ENCODE measurements at places on chromosomes 13 and 19. TPM values are rescaled to one million over a fixed set of nuclear protein-coding genes. Genes with fewer than 3 reads are reported as not detected.

DNA sequence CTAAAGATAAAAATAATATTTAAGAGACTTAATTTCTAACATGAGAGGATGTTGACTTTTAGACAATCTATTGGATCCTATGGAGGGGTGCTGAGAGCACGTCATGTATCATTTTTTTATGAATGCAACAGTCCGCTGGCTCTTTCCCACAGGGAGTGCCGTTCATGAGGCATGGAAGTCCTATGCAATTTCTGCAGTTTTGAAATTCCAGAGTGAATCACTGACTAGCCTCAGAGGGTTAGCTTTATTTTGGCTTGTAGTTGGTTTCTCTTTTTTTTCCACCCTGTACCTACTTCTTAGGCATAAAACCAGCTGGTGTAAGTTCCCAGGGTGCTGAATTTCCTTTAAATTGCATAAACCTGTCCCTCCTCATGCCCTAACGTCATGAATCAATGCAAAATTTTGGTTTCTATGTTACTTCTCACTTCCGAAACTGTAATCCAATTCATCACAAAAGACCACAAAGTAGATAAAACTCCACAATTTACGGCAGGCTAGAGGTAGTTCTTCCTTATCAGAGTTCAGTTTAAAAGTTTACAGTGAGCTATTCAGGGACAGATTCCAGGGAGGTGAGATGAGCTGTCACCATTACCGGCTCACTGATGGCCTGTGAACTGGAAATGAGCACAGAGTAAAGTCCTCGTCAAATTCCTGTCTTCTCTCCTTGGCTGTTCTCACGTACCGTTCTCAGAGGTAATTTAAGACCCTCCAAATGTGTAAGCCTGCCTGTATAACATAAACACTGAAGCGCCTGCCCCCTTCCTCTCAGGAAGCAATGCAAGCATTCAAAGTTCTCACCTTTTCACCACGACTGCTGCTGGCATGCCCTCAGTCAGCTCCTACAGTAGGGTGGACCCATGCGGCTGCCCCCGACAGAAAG lies 216.6 kb upstream of the SLC10A2 start:
- H3K4me3 ChIP-seq: no peak overlapping the region
- peak; percentile 62 for DNase-seq
- H3K27me3 ChIP-seq: no peaks in the 10 kb centered on the region

GRCh38 chr19:31340042-31341025 lies 8.9 kb downstream of the TSHZ3 start:
- H3K4me1 ChIP-seq: peaks cover 11% of the 10 kb centered on the region
- DNase-seq: no peak
- H3K36me3 ChIP-seq: no peaks in the 10 kb centered on the region
- H3K27ac ChIP-seq: no peak overlapping the region

Gene MBD3L3
- polyA plus RNA-seq: not detected

Gene CYP2F1
- 0.18 TPM for polyA plus RNA-seq

DNA sequence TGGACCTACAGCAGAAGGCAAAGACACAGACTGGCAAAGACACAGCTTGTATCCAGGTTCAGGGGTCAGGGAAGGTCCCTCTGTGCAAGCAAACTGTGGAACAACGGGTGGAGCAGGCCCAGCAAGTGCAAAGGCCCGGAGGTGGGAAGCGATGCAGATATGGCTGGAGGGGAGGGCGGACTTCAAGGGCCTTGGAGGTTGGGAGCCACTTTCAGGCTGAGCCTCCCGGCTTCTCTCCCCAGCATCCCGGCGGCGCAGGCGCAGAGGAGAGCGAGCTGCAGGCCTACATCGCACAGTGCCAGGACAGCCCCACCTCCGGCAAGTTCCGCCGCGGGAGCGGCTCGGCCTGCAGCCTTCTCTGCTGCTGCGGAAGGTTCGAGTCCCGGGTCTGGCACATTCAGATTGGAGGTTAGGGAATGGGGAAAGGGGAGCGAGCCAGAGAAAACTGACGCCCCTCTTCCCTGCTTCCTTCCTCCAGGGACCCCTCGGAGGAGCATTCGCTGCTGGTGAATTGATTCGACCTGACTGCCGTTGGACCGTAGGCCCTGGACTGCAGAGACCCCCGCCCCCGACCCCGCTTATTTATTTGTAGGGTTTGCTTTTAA lies 2.1 kb upstream of the PNPLA6 start:
- H3K4me3 ChIP-seq: peak overlapping the region; percentile 93
- no peaks in the 10 kb centered on the region for H3K4me1 ChIP-seq
- H3K36me3 ChIP-seq: peaks cover 1% of the 10 kb centered on the region
- H3K27ac ChIP-seq: peak overlapping the region; percentile 95
- H3K27me3 ChIP-seq: no peaks in the 10 kb centered on the region

DNA sequence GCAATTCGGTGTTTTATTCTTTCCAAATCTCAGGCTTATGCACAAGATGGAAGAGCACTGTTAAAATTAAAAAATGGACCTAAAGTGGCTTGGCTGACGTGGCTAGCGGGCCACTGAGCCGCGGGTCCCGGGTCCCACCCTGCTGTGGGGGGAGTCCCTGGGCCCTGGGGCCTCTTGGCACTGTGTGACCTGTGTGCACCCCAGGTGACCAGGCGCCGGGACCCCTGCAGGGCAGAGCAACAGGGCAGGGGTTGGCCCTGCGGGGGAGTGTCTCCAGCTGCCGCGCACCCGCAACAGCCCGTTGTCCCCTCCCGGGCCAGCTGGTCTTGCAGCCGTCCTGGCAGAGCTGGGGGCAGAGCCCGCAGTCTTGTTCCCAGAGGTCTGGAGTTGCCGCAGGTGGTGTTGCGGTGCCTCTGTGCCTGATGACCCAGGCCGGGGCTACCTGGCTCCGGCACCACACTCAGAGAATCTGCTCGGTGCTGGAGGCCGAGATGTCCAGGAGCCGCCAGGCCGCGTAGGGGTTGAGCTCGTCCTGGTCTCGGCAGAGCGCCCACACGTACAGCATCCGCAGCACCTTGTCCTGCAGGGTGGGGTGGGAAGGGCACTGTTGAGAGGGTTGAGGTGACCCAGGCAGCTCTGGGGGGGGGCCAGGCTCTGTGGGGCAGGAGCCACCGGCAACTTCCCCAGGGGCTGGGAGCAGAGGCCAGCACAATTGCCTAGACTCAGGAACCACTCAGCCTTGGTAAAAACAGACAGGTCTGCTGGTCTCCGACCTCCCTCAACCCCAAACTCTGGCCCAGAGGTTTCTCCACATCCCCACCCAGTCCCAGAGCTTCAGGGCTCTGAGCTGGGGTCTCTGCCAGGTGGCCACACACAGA lies 1.0 kb upstream of the CTXN1 start:
- DNase-seq: no peak
- H3K27ac ChIP-seq: no peak overlapping the region
- H3K4me1 ChIP-seq: peaks cover 10% of the 10 kb centered on the region

GRCh38 chr13:53201454-53202225 lies 173.0 kb downstream of the OLFM4 start:
- H3K27ac ChIP-seq: no peak overlapping the region
- no peaks in the 10 kb centered on the region for H3K4me1 ChIP-seq
- H3K27me3 ChIP-seq: peaks cover 13% of the 10 kb centered on the region
- no peak overlapping the region for H3K4me3 ChIP-seq
- peak; percentile 6 for DNase-seq

DNA sequence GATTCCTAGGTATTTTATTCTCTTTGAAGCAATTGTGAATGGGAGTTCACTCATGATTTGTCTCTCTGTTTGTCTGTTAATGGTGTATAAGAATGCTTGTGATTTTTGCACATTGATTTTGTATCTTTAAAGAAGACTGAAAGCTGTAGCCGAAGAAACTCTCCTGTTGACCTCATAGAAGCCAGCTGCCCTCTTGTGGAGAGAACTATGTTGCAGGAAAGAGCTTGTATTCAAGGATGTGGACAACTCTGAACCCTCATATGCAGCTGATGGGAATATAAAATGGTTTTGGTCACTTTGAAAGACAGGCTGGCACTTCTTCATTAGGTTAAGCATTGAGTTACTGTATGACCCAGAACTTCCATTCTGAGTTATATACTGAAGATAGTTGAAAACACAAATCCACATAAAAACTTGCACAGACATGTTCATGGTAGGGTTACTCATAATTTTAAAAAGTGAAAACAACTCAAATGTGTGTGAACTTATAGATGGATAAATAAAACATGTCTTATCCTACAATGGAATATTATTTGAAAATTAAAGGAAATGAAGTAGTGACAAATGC lies 65.8 kb upstream of the SLITRK6 start:
- H3K36me3 ChIP-seq: no peaks in the 10 kb centered on the region
- H3K27me3 ChIP-seq: no peaks in the 10 kb centered on the region
- H3K4me3 ChIP-seq: no peak overlapping the region
- H3K4me1 ChIP-seq: no peaks in the 10 kb centered on the region
- no peak overlapping the region for H3K27ac ChIP-seq

Gene IL12RB1
- polyA plus RNA-seq: 1.6 TPM

DNA sequence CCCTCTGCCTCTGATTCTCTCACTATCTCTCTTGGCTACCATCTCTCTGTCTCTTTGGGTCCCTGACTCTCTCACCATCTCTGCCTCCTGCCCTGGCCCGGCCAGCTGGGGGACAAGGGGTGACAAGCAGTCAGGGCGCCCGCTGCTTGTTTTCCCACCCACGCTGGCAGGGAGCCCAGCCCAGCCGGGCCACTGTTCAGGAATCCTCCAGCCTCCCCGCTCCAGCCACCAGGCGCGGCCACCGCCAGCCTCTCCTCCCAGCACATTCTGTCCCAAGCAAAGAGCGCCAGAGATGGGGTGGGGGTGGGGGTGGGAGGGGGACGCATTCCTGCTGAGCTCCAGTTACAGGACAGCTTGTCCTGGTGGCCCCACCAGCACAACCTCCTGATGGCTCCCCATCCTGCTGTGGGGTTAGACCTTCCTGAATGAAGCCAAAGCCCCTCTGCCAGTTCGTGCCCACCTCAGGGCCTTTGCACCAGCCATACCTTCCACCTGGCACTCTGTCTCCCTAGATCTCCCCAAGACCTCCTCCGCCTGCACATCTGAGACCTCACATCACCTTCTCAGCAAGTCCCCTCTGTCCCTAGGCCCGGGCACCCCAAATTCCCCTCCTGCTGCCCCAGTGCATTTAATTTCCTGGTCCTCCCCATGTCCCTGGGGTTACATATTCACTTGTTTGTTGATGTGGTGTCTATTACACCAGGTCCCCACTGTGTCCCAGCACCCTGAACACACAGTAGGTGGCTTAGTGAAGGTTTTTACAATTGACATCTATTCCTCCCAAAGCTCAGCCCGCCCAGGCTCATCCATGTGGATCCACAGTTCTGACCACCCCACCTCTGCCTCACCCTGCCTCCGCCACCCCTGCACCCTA lies 12.5 kb downstream of the ARRDC2 start:
- peak overlapping the region; percentile 12 for H3K27ac ChIP-seq
- no peaks in the 10 kb centered on the region for H3K4me1 ChIP-seq
- H3K27me3 ChIP-seq: no peaks in the 10 kb centered on the region

- no peak overlapping the region for H3K27ac ChIP-seq
- peaks cover 13% of the 10 kb centered on the region for H3K27me3 ChIP-seq
- DNase-seq: peak; percentile 61
- peaks cover 16% of the 10 kb centered on the region for H3K4me1 ChIP-seq
- no peaks in the 10 kb centered on the region for H3K36me3 ChIP-seq
These were observed 1.6 kb upstream of the TTC9B start for GRCh38 chr19:40219721-40220276.

GRCh38 chr19:17121736-17122293 lies 46.2 kb downstream of the MYO9B start:
- H3K27ac ChIP-seq: no peak overlapping the region
- no peak for DNase-seq
- no peaks in the 10 kb centered on the region for H3K4me1 ChIP-seq
- H3K27me3 ChIP-seq: no peaks in the 10 kb centered on the region
- no peaks in the 10 kb centered on the region for H3K36me3 ChIP-seq
